Tracheal epithelial cell (primary cell): ENCODE measurements at places on chromosomes 4 and X. TPM values are rescaled to one million over a fixed set of nuclear protein-coding genes. Genes with fewer than 3 reads are reported as not detected.

The DSPP gene
- total RNA-seq, result not detected in 2 replicates

The TEX13C gene
- total RNA-seq, result not detected in 2 replicates

The PLP1 gene
- not detected in 2 replicates for total RNA-seq

The CFAP47 gene
- total RNA-seq, result under 0.01 TPM in 1 of 2 replicates, not detected in the other

The ABCD1 gene
- total RNA-seq, result 3.4 and 3.9 TPM in 2 replicates

The ITIH6 gene
- total RNA-seq, result not detected in 2 replicates

The CXCL6 gene
- 0.21 and 30.8 TPM in 2 replicates for total RNA-seq

The LUZP4 gene
- not detected in 2 replicates for total RNA-seq

The TMLHE gene
- total RNA-seq, result 9.2 and 12.5 TPM in 2 replicates

The CENPVL3 gene
- under 0.01 TPM in 1 of 2 replicates, not detected in the other for total RNA-seq

The CSAG3 gene
- not detected in 2 replicates for total RNA-seq

The NOX1 gene
- total RNA-seq, result 0.21 TPM in 1 of 2 replicates, not detected in the other

The LGI2 gene
- under 0.01 TPM in 1 of 2 replicates, not detected in the other for total RNA-seq

The GLRB gene
- total RNA-seq, result 2.1 and 3.4 TPM in 2 replicates

The HSFX4 gene
- not detected in 2 replicates for total RNA-seq

The SHROOM3 gene
- total RNA-seq, result 16.0 and 28.4 TPM in 2 replicates

The CCSER1 gene
- total RNA-seq, result 6.0 and 6.6 TPM in 2 replicates
